ENCODE measurements at places on chromosomes 16 and 17.
A peak's percentile ranks its signal among the peaks of the same experiment; 100 is the strongest.

DNA sequence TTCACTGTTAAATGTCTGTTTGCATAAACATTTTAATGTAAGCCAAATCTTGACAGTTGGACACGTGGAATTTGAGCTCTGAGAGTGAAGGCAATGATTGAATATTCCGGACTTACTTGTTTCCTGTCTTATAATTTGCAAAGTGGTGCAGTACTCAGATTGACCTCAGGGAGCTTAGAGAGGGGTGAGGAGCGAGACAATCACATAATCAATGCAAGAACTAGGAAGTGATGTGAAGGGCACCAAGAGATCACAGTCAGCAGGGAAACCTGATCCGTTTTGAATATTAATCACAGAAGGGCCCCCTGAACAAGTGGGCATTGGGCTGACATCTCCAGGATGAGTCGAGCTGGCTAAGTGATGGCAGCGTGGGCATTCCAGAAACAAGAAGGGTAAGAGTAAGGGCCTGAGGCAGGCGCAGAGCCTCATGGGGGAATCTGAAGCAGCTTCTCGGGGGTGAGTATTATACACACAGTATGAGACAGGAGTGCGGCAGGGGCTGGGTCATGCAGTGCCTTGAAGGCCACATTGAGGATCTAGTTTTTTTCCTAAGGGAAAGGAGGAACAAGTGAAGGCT lies 26.1 kb downstream of the TEX2 start:
- DNase-seq, result no peak

- peak; percentile 87 for DNase-seq
Measured at GRCh38 chr17:27384261-27384701, 72.0 kb upstream of the KSR1 start.

GRCh38 chr17:39999067-39999466 lies 16.2 kb upstream of the CSF3 start:
- no peak for DNase-seq

- no peak for DNase-seq
Measured at GRCh38 chr17:57745242-57745641, at the start of gene CCDC182. Gene CCDC182 (minus strand): TSS chr17:57745299. CDS start chr17:57745272, 27 bp downstream.

DNA sequence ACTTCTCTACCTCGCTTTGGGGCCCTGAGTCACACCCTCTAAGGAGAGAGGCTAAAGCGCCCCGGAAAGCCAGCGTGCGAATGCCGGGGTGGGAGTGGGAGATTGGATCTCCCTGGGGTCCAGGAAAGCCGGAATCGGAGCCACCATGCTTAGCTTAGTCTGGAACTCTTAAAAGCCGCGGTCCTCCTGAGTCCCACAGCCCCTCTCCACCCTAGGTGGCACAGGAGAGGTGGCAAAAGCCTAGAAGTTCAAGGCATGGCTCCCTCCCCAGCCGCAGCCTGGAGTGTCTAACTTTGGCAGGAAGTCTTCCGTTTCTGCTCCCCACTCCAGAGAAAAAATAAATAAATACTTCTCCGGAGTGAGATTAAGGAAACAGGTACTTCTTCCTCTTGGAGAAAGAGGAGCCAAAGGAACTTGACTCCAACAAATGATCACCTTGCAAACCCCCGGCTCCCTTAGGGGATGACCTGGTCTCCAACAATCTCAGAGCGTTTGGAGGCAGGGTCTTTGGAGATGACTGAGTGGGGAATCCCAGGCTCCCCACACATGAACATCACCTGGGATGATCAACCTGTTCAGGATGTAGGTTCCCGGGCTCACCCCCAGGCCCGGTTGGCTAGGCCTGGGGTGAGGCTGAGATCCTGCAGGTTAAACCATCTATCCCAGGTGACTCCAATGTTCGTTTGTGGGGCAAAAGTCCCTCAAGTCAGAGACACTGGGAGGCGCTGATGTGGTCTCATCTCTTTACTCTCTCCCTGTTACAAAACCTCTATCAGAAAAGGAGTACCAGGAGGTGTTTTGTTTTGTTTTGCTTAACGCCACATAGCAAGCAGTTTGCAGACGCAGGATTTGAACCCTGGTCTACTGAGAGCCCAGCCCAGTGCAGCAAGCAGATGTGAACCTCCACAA lies 2.9 kb downstream of the CIITA start:
- DNase-seq, result no peak

DNA sequence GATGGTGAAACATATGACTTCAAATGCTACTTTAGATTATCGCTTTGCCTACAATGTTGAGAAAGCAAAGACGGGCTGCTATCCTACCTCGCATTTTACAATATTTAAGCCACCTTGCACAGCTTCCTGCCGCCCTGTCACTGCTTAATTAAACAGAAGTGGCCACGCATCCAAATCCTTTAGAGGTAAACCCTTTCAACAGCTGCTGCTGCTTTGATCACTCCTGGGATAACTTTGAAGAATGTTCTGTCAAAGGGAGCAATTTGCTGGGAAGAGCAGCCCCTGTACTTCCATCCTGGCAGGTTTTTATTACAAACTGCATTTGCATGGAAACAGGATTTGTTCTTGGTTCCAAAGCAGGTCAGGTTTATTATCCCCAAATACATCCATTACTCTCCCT lies 24.2 kb upstream of the SSTR2 start:
- no peak for DNase-seq

GRCh38 chr16:74586948-74587347 lies 20.0 kb downstream of the GLG1 start:
- DNase-seq, result no peak

DNA sequence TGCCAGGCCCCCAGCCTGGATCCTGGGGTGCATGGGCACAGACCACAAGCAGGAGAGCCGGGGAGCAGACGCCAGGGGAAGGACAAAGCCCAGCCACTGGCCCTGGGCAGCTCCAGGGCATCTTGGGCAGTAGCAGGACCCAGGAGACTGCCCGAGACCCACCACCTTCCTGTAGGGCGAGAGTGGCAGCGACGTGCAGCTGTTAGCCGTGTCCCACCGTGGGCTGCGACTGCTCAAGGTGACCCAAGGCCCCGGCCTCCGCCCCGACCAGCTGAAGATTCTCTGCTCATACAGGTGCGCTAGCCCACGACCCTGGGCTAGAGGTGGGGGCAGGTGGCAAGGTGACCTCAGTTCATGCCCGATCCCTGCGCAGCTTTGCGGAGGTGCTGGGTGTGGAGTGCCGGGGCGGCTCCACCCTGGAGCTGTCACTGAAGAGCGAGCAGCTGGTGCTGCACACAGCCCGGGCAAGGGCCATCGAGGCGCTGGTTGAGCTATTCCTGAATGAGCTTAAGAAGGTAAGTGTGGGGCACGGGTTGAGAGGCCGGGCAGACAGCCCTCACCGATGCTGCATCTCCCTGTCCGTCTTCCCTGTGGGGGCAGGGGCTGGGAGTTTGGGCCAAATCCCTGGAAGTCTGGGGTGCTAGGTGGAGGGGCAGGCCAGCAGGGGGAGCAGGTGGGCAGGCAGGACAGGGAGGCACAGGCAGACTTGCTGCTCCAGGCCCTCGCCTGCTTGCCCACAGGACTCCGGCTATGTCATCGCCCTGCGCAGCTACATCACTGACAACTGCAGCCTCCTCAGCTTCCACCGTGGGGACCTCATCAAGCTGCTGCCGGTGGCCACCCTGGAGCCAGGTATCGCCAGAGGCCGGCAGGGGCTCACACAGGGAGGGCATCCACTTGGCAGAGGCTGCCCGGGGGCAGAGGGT lies 13.5 kb upstream of the SMIM5 start:
- DNase-seq, result peak; percentile 55

GRCh38 chr17:70796757-70797156 lies 627.4 kb downstream of the KCNJ2 start:
- no peak for DNase-seq

GRCh38 chr17:40306395-40306794 lies 2.6 kb upstream of the RARA start:
- no peak for DNase-seq

GRCh38 chr17:38538906-38539305 lies 66.8 kb downstream of the SRCIN1 start:
- DNase-seq, result no peak

DNA sequence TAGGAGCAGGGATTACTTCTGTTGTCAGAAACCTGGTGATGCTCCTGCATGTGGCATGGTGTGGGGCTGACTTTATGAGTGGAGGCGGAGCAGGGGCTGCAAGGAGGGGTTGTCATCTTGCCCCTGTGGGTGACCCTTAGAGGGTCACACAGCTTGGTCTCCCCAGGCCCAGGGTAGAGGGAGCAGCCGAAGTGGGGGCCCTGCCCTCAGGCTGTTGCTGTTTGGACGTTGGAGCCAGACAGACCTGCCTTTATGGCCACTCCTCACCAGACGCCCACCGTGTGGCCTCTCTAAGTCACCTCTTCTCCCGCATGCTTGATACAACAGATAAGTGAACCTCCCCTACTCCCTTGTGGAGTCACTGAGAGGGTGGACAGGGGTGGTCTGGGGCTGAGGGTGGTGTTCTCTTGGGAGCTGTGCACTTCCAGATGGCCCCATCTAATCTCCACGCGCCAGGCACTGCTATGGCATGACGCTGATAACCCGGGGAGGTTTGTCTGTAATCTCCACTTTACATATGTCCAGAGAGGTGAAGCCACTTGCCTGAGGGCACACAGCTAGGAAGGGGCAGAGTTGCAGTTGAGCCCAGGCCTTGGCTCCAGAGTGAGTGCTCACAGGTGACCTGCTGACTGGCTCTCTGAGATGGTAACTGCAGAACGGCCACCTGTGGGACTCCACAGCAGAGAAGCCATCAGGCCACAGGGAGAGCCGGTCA lies 10.0 kb downstream of the MAP2K3 start:
- DNase-seq, result no peak

DNA sequence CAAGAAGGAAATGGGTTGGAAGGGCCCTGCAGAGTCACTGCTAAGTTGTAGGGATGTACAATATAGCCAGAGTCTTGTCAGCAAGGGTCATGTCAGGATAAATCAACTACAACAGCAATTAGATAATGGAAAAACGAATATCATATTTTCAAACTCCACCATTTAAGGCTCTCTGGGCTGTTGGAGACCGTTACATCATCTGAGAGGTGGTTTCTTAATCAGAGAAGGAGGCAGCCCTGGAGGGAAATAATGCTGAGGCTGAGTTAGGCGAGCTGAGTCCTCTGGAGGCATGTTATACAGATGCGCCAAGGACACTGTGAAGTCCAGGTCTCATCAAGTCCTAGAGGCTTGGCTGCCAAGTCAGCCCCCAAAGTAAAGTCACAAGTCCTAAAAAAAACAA lies 30.3 kb downstream of the LYRM9 start:
- DNase-seq, result no peak

DNA sequence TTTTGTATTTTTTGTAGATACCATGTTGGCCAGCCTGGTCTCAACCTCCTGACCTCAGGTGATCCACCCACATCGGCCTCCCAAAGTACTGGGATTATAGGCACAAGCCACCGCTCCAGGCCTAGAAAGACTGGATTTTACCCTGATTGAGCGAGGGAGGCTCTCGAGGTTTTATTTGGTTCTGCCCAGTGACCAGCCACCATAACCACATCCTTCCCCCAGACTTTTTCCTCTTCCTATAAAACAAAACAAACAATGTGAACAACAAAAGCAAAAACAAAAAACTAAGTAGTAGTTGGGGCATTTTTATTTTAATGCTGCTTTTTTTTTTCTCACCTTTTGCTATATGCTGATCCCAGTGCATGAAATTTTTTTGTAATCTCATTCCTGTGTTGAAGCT lies 509.6 kb downstream of the MAF start:
- DNase-seq, result no peak

- no peak for DNase-seq
Measured at GRCh38 chr17:14125518-14126137, 56.3 kb downstream of the COX10 start.

- DNase-seq, result no peak
Measured at GRCh38 chr16:54718376-54718775, 212.3 kb upstream of the IRX5 start.

GRCh38 chr17:58314706-58315015 lies 13.9 kb downstream of the TSPOAP1 start:
- no peak for DNase-seq

GRCh38 chr17:80429356-80430275 lies 14.6 kb downstream of the ENDOV start:
- DNase-seq, result peak; percentile 51

DNA sequence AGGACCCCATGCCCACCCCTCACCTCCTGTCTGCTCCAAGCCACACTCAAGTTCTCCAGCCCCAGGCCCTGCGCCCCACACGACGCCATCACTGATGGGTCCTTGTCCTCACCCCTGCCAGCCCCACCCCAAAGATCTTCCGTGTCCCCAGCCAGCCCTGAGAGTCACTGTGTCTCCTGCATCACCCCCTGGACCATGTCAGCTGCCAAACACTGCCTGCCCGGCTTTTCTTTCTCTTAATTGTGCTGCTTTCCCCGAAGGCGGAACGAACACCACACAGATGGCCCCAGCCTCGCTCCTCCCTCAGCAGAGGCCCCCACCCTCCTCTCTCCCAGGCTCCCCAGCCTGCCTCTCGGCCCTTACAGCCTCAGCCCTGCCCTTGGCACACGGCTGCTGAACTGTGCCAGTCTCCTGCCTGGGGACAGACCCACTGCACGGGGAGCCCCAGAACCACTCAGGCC lies 4.8 kb upstream of the GAA start:
- DNase-seq, result peak; percentile 34

GRCh38 chr16:79316004-79316458 lies 284.5 kb downstream of the MAF start:
- DNase-seq, result no peak

DNA sequence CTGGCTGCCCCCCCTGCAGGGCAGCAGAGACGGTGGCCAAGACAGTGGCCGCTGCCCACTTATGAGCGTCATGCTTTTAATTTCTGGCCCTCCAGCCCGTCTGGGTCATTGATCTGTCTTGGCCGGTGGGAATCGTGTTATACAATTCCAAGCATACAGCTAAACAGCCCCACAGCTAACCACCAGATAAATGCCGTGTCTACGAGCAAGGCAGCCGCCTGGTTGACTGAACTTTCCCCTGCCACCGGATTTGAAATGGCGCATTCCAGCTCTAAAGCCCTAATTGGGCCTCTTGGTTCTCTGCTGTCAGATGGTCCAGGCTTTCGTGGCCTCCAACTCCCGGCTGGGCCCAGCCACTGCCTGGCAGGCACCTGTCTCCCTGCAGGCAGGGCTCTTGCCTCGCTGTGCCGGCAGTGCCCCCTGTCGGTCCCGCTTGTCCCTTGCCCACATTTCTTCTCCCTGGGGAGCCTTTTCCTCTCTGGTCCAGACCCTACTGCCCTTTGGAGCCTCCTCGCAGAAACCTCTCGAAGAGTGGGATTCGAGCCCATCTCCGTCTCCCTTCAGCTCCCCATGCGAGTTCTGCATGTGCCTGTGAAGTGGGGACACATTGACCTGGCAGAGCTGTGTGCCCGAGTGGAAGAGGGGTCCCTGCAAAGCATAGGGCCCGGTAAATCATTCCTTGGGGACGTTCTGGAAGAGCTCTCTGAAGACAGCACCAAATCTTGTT lies 1.8 kb upstream of the RBFOX3 start:
- DNase-seq, result no peak

GRCh38 chr17:58686980-58687379 lies 4.9 kb downstream of the TEX14 start:
- DNase-seq, result no peak
